ENCODE measurements at places on chromosomes 16 and 17.
A peak's percentile ranks its signal among the peaks of the same experiment; 100 is the strongest.

- DNase-seq: no peak
These were observed 384.3 kb downstream of the RBFOX1 start for GRCh38 chr16:7716660-7717550.

GRCh38 chr16:70342016-70342415 lies 4.7 kb upstream of the DDX19A start:
- no peak for DNase-seq

DNA sequence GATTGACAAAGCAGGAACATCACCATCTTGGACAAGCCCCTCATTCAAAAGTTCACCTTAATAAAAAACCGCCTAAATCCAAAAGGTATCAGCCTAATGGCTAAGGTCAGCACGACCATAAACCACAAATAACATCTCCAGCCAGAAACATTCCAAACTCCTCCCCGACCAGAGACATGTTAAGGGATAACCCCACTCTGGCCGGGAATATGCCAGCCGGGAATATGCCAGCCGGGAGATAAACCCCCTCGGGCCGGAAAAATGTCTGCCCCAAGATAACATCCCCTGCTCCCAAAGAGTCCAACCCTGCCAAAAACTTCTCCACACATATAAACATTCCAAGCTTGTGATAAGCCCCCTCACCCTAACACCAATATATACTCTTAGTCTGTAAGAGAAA lies 1.4 kb downstream of the DHX33 start:
- no peak for DNase-seq

- DNase-seq: no peak
These were observed 116.0 kb upstream of the GOT2 start for GRCh38 chr16:58850019-58850677.

- peak; percentile 68 for DNase-seq
These were observed 3.8 kb upstream of the TMEM100 start for GRCh38 chr17:55726440-55726839.
